ENCODE measurements at places on chromosomes 12 and 14.

DNA sequence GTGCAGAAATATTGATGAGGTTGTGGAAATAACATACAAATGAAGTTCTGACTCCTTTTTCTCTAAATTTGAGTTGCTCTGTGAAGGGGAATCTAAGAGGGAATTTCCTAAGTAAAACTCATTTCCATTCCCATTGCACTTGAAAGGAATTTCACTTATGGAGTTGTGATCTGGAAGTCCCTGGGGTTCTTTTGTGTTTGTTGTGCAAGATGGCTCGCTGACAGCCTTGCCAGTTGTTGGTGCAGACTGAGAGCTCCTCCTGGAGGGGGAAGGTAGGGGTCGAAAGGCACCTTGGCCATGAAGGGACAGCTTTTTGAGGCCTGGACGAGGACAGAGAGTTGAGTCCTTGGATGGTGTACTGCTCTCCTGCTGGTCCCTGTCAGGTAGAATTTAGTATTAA, 72.0 kb downstream of the C12orf56 start:
- no peak for DNase-seq

- DNase-seq: no peak
These were observed 8.8 kb upstream of the AMHR2 start for GRCh38 chr12:53414756-53415417.

GRCh38 chr14:90614696-90615516, 201.3 kb downstream of the TTC7B start:
- no peak for DNase-seq

DNA sequence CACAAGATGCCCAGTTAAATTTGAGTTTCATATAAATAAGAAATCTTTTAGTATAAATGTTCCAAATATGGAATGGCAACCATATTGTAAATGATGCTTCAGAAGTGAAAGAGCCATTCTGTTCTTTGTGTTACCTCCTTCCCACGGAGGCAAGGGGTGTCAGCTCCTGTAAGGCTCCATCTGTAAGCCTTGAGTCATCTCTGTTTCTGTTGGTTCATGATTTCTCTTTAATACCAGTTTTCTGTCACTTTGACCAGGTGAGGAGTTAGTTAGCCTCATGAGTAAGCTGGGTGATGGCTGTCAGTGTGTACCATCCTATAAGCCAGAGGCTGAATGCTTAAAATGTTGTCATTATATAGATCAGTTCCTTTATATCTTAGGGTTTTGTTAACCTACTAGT, 61.9 kb downstream of the TMEM30B start:
- no peak for DNase-seq

- DNase-seq: no peak
These were observed 2.8 kb downstream of the TGM1 start for GRCh38 chr14:24260026-24260779.

GRCh38 chr12:575129-575502, 88.1 kb downstream of the NINJ2 start:
- DNase-seq: no peak

- DNase-seq: no peak
These were observed 38.7 kb downstream of the TUNAR start for GRCh38 chr14:95915330-95915729.

- no peak for DNase-seq
These were observed 15.7 kb downstream of the DNAL1 start for GRCh38 chr14:73660511-73660910.

- no peak for DNase-seq
These were observed 53.4 kb upstream of the DACT1 start for GRCh38 chr14:58584383-58584782.

DNA sequence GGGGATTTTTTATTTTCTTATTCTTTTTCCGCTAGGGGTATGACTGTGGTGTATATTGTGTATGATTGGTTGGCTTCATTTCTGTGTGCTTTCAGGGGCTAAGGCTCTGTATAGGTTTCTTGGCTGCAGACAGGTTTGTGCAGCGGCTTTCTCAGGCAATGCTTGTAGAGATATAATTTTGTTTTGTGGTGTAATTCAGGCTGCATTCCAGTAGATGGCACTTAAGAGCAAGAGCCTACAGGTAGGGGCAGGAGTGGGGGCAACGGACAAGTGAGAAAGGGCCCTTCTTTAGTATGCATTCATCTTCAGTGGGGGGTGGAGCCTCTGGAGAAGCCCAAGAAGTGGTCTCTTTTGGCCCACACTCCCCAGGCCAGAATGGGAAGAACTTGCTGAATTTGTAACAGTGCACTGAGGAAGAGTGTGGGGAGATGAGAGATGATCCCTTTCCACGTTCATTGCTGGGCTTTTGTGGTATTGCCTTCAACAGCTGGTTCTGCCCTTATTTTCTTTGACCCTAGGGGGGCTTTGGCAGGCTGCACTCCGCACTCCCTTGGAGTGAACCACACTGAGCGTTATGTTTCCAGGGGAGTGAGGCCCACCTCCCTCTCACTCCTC, 78.6 kb downstream of the IFNG-AS1 start:
- DNase-seq: no peak

GRCh38 chr12:6347367-6348338, 5.8 kb upstream of the TNFRSF1A start:
- DNase-seq: no peak

GRCh38 chr12:26623136-26623535, 209.9 kb downstream of the ITPR2 start:
- no peak for DNase-seq

DNA sequence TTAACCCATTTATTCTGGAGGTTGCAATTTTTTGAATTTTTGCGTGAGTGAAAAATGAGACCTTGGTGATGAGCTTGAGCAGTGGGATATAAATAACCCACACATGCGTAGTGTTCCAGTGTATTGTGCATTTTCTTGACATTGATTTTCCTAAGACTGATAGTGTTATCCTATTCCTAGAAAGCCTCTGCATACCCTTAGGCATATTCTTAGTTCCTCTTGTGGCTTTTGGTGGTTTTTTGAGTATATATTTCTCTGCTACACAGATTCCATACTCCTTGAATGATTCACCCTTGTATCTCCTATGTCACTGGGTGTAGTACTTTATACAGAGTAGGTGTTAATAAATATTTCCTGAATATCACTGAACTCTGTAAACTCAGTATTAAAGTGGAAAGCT, 363.4 kb upstream of the PDE3A start:
- DNase-seq: no peak

DNA sequence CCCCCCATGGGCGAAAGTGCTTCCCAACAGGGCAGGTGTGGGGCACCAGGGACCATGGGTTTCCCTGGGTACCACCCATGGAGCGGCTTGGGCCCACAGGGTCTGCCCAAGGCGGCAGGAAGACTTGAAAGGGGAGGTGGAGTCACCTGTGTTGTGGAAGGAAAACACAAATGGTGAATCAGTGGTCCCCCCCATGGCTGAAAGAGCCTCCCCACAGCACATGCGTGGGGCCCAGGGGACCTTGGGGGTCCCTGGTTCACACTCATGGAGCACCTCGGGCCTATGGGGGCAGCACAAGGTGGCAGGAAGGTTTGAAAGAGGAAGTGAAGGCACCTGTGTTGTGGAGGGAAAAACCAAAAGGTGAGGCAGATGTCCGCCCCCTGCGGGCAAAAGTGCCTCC, 581.9 kb downstream of the ALG10 start:
- no peak for DNase-seq

DNA sequence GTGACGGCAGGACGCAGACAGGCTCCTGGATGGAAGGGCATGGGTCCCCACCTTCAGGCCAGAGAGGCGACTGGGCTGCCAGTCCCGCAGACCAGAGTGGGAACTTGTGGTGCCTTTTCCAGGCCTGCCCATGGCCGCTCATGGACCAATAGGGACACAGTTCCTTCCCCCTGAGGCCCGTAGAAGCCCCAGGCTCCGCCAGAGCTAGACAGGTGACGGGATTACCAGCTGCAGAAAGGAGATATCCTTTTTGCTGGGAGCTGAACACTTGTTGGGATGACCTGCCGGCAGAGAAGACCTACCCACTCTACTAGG, 73.6 kb upstream of the RASSF8 start:
- DNase-seq: no peak

GRCh38 chr12:65300679-65301349, 22.3 kb downstream of the MSRB3 start:
- DNase-seq: no peak

DNA sequence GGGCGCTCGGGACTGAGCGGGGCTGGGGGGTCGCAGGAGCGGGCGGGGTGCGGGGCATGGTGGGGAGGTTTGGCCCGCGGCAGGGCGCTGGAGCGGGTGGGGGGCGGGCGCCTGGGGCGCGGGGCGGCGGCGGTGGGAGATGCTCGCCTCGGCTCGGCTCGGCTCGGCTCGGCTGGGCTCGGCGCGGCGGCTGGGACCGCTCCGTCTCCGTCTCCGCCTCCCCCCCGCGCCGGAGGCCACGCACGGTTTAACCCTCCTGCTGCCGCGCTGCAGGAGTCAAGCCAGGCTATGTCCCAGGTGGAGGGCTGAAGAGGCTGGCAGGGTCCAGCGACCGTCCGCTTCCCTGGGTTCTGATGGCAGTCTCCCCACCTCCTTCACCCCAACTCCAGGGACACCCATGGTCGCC, at the start of gene PIANP:
Gene PIANP (minus strand): TSS at position 170 of the 406 bp plus-strand sequence. CDS start 2,754 bp downstream, outside the sequence.
- DNase-seq: no peak

- peak; percentile 51 for DNase-seq
These were observed 4.6 kb downstream of the CCDC197 start for GRCh38 chr14:94001501-94002396.

DNA sequence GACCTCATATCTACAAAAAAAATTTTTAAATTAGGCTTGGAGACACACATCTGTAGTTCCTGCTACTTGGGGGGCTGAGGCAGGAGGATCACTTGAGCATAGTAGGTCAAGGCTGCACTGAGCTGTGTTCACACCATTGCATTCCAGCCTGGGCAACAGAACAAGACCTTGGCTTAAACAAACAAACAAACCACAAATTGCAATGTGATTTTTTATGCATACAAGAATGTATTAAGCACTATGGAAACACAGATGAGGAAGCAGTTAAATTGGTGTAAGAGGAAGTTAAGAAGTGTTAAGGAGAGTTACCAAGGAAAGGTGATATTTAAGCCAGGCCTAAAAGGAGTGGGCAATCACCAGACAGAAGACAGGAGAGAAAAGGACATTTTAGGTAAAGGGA, 83.6 kb upstream of the HECTD1 start:
- DNase-seq: no peak

DNA sequence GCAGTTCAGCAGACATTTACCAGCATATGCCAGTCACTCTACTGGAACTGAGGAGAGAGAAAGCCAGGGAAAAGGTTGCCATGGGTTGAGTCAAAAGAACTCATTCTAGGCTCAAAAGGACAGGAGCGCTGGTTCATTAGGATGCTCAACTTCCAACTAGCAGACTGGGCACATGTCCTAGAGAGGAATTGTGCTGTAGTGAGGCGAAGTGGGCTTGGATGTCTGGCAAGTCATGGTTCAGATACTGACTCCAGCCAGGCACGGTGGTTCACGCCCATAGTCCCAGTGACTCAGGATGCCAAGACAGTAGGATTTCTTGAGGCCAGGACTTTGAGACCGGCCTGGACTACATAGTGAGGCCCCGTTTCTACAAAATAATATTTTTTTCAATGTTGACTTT, 281.5 kb downstream of the CACNA1C start:
- peak; percentile 37 for DNase-seq

- DNase-seq: no peak
These were observed 19.0 kb downstream of the FAM181A start for GRCh38 chr14:93946104-93946503.

- DNase-seq: no peak
These were observed 22.1 kb downstream of the SPPL3 start for GRCh38 chr12:120882055-120882555.

DNA sequence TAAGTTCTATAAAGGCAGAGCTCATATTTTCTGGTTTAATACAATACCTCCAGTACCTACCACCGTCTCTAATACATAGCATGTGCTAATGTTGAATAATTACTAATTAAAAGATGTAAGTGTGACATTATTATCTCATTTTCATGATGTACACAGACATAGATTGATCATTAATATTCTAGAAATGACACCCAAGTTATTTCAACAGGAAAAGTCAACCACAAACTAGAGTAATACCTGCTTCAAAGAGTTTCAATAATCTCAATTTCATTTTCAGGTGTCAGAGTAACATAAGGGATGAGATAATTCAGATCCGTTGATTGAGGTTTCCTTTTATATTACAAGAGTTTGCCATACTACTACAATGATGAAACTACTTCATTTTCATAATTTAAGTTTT, 388.9 kb downstream of the SOX5 start:
- no peak for DNase-seq

DNA sequence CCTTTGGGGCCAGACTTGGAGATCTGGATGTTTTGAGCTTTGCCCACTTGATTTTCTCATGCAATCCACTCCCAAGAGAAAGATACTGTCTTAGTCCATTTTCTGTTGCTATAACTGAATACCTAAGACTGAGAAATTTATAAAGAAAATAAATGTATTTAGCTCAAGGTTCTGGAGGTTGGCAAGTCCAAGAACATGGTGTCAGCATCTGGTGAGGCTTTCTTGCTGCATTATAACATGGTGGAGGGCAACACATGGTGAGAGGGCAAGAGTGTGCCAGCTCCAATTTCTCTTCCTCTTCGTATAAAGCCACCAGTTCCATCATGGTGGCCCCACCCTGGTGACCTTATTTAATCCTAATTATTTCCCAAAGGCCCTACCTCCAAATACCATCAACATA, 39.6 kb upstream of the NFKBIA start:
- no peak for DNase-seq

DNA sequence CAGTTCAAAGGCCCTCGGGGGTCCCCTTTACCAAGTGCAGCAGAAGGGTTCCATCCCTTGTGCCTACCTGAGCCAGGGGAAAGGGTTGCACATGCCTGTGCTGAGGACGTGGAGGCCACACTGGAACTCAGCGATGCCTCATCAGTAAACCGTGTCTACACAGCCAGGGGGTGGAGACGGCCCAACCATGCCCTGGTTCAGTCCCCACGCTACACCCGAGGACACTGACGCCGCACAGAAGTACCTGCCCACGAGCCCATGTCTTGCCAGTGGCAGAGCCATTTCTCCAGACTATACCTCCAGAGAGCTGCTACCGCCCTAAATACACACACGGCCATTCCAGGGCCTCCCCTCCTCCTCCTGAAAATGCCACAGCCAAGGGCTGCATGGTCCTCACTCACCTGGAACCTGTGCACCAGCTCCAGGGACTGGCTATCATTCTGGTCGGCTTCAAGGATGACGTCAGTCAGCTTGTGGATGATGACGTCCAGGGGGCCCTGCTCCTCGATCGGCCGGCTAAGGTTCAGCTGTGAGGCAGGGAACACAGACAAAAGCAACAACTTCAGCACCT, 93.4 kb downstream of the CHGA start:
- no peak for DNase-seq
